Right atrium auricular region (tissue), 2 donors: ENCODE measurements at places on chromosomes 7 and 10.

DNA sequence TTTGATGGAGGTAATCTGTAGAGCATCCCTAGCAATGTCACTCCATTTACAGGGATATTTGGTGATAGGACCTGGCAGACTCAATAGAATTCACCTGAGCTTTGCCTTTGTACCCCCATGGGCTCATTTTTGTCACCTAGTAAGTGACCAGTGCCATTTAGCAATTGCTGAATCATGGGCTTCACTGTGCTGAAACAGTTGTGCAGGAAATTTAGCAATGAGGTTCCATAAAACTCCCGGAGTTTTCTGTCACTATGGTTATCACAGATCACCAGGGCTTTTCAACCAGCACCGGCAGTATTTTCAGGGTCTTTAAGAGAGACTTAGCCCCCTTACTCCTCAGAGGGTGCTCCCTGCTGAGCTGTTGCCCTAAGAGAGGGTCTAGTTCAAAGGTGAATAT is 40.2 kb downstream of the FAS start:
- no peak overlapping the region for H3K27ac ChIP-seq
- H3K4me1 ChIP-seq: peaks cover 15% of the 10 kb centered on the region
- DNase-seq: no peak

- no peaks in the 10 kb centered on the region for H3K27me3 ChIP-seq
- H3K4me1 ChIP-seq: no peaks in the 10 kb centered on the region
- no peak overlapping the region for H3K4me3 ChIP-seq
- peak overlapping the region; percentile 32 for H3K27ac ChIP-seq
- DNase-seq: no peak
These were observed 69.4 kb downstream of the FAM53B start for GRCh38 chr10:124674768-124675222.

DNA sequence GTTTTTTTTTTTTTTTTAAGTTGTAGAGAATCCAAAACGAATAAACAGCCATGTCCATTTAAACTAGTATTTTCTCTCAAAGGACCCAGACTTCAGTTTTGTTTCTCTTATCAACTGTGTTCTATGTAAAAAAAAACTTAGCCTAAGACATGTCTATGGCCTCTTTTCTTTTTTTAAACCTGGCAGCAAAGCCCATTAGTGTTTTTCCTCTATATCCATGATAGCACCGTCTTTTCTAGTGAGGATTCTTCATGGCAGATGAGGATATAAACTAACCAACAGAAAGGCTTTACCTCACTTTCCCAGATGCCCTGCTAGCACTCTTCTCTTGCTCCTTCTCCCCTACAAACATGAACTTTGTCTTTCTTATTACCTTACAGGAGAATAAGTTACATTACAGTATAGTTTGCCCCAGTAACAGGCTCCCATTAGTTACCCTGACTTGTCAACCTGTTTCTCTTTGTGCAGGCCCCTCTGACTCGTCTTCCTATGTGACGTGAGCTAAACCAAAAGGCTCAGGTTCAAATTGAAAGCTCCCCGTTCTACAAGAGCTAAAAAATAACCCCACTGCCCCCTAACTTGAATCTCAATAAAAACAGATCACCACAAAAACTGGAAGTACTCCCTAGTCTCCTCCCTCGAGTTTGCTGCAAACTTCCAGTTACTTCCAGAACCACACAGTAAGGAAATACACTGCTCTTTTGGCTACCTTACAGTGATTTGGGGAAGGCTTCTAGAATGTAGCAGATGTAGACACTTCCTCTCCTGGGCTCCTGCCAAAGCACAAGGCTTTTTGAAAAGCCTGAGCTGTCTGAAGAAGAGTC is 20.1 kb downstream of the P4HA1 start:
- H3K27ac ChIP-seq: peak overlapping the region; percentile 81
- peak; percentile 75 for DNase-seq
- H3K4me3 ChIP-seq: no peak overlapping the region
- H3K27me3 ChIP-seq: no peaks in the 10 kb centered on the region
- H3K36me3 ChIP-seq: peaks cover 21% of the 10 kb centered on the region
- H3K4me1 ChIP-seq: no peaks in the 10 kb centered on the region

DNA sequence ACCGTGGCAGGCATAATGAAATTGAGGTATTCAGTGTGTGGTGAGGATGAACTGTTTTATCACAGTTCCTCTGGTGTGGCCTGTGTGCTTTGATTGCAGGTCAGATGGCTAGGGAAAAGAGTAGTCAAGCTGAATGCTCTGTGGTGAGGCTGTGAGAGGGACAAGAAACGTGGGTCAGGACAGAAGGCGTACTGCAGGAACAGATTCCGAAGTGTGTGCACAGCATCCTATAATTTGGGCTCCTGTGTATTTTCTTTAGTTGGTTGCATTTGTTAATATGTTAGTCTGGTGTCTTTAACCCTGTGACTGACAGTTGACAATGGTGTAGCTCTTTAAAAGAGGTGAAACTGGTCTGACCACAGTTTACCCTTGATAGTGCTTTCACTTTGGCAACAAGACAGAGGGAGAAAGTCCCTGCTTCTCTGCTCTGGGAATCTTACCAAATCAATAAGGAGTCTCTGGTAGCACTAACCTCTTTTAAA is 76.5 kb downstream of the AUTS2 start:
- H3K4me3 ChIP-seq: no peak overlapping the region
- DNase-seq: no peak
- peaks cover 44% of the 10 kb centered on the region for H3K4me1 ChIP-seq

DNA sequence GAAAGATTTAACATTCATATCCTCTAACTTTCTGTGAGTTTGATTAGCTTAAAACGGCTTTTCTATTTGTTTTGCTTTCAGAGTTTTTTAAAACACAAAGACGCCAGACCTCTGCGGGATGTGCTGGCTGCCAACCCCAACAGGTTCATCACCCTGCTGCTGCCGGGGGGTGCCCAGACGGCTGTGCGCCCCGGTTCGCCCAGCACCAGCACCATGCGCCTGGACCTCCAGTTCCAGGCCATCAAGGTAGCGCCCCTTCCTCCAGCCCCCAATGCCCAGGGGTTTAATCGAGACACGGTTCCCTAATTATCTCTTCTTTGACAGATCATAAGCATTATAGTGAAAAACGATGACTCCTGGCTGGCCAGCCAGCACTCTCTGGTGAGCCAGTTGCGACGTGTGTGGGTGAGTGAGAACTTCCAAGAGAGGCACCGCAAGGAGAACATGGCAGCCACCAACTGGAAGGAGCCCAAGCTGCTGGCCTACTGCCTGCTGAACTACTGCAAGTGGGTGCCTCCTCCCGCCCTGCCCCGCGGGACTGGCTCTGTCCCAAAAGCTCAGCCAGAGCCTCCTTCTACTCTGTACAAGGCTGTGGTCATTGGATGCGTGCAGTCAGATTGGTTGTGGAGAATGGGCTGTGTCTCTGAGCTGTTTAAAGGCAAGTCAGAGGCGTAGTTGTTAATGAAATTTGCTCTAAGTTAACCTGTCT is 71.2 kb downstream of the TRRAP start:
- no peak overlapping the region for H3K4me3 ChIP-seq
- no peak for DNase-seq
- no peaks in the 10 kb centered on the region for H3K4me1 ChIP-seq

GRCh38 chr10:24951201-24952142 is 934 bp downstream of the PRTFDC1 start:
- DNase-seq: no peak
- peak overlapping the region; percentile 75 for H3K27ac ChIP-seq
- H3K4me3 ChIP-seq: peak overlapping the region; percentile 53
- no peaks in the 10 kb centered on the region for H3K36me3 ChIP-seq
- H3K27me3 ChIP-seq: no peaks in the 10 kb centered on the region

- H3K4me3 ChIP-seq: no peak overlapping the region
- no peak overlapping the region for H3K27ac ChIP-seq
- no peaks in the 10 kb centered on the region for H3K4me1 ChIP-seq
- no peaks in the 10 kb centered on the region for H3K36me3 ChIP-seq
- no peaks in the 10 kb centered on the region for H3K27me3 ChIP-seq
These were observed 114.0 kb upstream of the TCF7L2 start for GRCh38 chr10:112835944-112836451.

DNA sequence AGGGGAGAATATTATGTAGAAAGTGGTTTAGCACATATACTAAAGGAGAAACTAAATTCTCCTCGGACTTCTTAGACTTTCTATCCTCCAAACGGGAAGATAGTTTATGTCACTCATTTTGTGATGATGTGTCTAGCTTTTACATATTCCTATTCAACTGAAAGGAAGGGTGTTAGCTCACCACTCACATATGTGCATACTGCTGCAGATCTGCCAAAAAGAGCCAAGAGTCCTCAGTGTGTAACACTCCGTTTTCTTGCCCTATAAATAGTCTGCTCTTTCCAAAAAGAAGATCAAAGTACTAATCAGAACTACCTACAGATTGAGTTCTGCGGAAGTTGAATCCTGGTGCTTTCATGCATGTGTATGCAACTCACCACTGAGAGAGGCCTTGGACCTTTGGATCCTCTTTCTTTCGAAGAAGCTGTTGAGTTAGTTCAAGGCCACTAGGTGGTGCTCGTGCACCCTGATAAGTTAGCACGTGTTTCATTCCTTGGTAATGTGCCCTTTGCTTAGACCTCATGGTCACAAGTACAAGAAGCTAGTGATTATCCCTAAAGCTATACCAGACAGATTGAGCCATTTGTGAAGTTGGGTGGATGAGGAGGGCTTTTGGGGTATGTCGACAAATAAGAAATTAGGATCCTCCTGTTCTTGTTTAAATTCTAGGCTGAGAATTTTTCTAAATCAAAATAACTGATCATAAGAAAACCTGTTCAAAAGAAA is 14.1 kb downstream of the YAE1 start:
- H3K27ac ChIP-seq: no peak overlapping the region
- DNase-seq: peak; percentile 80
- H3K36me3 ChIP-seq: peaks cover 8% of the 10 kb centered on the region
- no peaks in the 10 kb centered on the region for H3K27me3 ChIP-seq

GRCh38 chr7:24123076-24123475 is 160.9 kb upstream of the NPY start:
- no peaks in the 10 kb centered on the region for H3K4me1 ChIP-seq
- H3K36me3 ChIP-seq: no peaks in the 10 kb centered on the region
- DNase-seq: no peak

GRCh38 chr10:28241741-28242399 is 61.0 kb downstream of the MPP7 start:
- no peaks in the 10 kb centered on the region for H3K27me3 ChIP-seq
- H3K36me3 ChIP-seq: no peaks in the 10 kb centered on the region
- no peak overlapping the region for H3K4me3 ChIP-seq
- no peak overlapping the region for H3K27ac ChIP-seq
- DNase-seq: no peak

DNA sequence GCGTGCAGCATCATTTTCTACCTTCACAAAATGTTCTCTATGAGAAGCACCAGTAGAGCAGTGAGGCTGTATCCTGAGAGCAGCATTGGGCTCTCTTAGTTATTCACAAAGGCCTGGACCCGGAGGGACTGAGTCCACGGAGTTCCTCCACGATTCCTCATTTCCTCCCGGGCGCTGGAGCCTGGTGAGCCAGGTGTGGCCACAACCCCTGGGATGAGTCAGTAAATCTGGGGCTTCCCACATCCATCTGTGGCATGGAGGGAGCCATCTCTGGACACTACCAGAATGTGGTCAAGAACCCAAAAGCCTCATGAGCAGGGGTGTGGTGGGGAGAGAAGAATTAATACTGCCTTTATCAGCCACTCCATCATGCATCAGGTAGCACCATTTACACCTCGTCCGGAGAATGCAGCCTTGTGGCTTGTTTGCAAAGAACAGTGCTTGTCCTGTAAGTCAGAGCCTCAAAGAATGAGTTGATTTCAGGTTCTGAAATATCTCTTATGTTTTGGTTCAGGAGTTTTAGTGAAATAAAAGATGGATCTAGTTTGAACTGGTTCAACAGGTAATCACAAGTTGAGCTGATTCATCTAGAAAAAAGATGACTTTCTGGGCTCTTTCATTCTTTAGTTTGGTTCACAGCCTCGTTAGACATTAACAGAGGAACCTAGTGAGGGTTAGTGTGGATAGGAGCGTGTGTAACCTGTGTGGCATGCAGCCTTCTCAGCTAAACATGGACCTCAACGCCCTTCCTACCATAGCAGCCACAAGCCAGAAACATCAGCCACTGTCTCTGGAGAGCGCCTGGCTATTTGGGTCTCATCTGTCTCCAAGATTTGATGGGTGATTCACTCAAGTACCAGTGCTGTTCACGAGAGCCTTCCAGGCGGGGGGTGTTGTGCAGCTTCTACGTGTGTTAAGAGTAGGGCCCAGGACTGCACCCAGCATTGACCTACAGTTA is 95.2 kb downstream of the WDR37 start:
- no peaks in the 10 kb centered on the region for H3K36me3 ChIP-seq
- no peaks in the 10 kb centered on the region for H3K27me3 ChIP-seq
- DNase-seq: peak; percentile 28
- no peak overlapping the region for H3K27ac ChIP-seq

DNA sequence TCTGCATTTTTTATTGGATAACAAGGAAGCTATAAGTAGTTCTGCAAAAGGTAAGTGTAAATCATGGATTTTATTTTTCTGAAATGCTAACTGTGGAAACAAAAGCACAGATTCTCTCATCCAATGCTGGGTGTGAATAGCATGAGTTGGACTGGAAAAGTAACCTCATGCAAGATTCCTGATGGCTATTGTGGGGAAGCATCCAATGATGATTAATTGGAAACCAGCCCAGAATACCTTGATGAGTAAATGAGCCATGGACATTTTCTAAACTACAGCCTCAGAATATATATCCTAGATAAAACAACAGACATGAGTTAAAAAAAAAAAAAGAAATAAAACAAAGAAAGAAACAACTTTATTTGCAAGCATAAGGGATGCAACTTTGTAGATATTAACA is 934.6 kb downstream of the CCSER2 start:
- no peak overlapping the region for H3K27ac ChIP-seq
- no peaks in the 10 kb centered on the region for H3K36me3 ChIP-seq
- no peaks in the 10 kb centered on the region for H3K4me1 ChIP-seq

- H3K27me3 ChIP-seq: no peaks in the 10 kb centered on the region
- no peak for DNase-seq
- peaks cover 31% of the 10 kb centered on the region for H3K4me1 ChIP-seq
- H3K36me3 ChIP-seq: no peaks in the 10 kb centered on the region
These were observed 830 bp downstream of the MET start for GRCh38 chr7:116672596-116673456.

DNA sequence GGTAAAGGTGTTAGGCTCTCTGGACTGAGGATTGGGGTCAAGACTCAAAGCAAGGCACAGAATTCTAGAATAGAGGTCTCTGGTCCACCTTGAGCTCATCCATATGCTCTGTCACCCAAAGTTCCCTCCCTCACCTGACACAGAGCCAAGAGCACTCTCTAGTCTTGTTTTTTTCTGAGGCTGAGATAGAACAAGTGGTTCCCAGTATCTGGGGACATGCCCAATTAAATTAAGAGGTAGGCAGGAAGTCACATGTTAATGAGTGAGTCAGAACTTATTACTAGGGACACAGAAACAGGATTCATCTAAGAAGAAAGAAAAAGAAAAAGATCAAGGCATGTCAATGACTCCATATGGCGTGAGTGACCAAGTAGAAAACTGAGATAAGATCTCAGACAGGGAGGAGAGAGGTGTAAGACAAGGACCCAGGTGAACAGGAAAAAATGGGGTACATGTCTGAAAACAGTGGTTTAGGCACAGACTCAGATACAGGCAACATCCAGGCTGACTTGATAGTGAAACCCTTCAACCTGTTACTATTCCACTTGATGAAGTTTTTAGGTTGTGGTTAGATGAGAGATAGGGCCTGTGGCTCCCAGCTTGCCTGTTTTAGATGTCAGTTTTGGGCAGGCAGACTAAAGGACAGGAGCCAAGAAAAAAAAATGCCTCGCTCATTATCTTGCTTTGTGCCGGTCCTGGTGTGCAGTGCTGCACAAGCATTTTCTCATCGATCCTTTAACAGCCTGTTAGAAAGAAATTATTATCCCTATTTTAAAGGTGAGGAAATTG is 609.9 kb downstream of the CCSER2 start:
- H3K4me3 ChIP-seq: no peak overlapping the region
- DNase-seq: no peak
- H3K36me3 ChIP-seq: no peaks in the 10 kb centered on the region
- no peaks in the 10 kb centered on the region for H3K27me3 ChIP-seq
- peak overlapping the region; percentile 42 for H3K27ac ChIP-seq
- peaks cover 10% of the 10 kb centered on the region for H3K4me1 ChIP-seq
